ENCODE measurements at places on chromosomes 16 and 17. TPM values are rescaled to one million over a fixed set of nuclear protein-coding genes. Genes with fewer than 3 reads are reported as not detected.

The ANKRD40CL gene
- not detected for total RNA-seq

The FMNL1 gene
- 8.0 TPM for total RNA-seq

The COPZ2 gene
- 55.9 TPM for total RNA-seq

The ABCA8 gene
- 103 TPM for total RNA-seq
